IMR-90 (cell line): ENCODE measurements at places on chromosomes 5 and 9. TPM values are rescaled to one million over a fixed set of nuclear protein-coding genes. Genes with fewer than 3 reads are reported as not detected.

The TYRP1 gene
- total RNA-seq = 0.83 and 0.90 TPM in 2 replicates

The CER1 gene
- total RNA-seq = not detected in 2 replicates

The CDH18 gene
- 0.83 and 1.1 TPM in 2 replicates for total RNA-seq

The PCDHA1 gene
- under 0.01 TPM in 1 of 2 replicates, not detected in the other for total RNA-seq

The EIF4E1B gene
- total RNA-seq = not detected in 2 replicates

The PLAC8L1 gene
- not detected in 2 replicates for total RNA-seq

The NIM1K gene
- total RNA-seq = 0.54 and 0.56 TPM in 2 replicates

The HARS2 gene
- 30.1 and 36.9 TPM in 2 replicates for total RNA-seq

The F2RL1 gene
- total RNA-seq = 9.4 and 12.4 TPM in 2 replicates

The BASP1 gene
- 39.6 and 70.5 TPM in 2 replicates for total RNA-seq

The TMEFF1 gene
- 0.90 and 1.9 TPM in 2 replicates for total RNA-seq

The PCDHA8 gene
- total RNA-seq = under 0.01 TPM in 1 of 2 replicates, not detected in the other

The AGXT2 gene
- total RNA-seq = not detected in 2 replicates

The DMRTA1 gene
- under 0.01 TPM in 2 replicates for total RNA-seq

The SLC34A1 gene
- not detected in 2 replicates for total RNA-seq

The COMMD10 gene
- total RNA-seq = 20.4 and 35.8 TPM in 2 replicates

The PTPN3 gene
- 0.72 and 0.83 TPM in 2 replicates for total RNA-seq

The CAMK4 gene
- total RNA-seq = 4.8 and 6.7 TPM in 2 replicates

The ARSI gene
- 15.0 and 15.2 TPM in 2 replicates for total RNA-seq

The SPARC gene
- total RNA-seq = 1,186 and 1,450 TPM in 2 replicates

The TXNDC8 gene
- not detected in 2 replicates for total RNA-seq

The KLHL3 gene
- total RNA-seq = 4.1 and 4.7 TPM in 2 replicates

The INSL6 gene
- total RNA-seq = not detected in 2 replicates

The DOLK gene
- total RNA-seq = 26.4 and 30.8 TPM in 2 replicates

The FOXD4L3 gene
- under 0.01 TPM in 1 of 2 replicates, not detected in the other for total RNA-seq

The PCDHGA8 gene
- total RNA-seq = 2.0 and 2.2 TPM in 2 replicates

The NR2F1-AS1 gene
- total RNA-seq = 12.5 and 17.8 TPM in 2 replicates

The SH3RF2 gene
- 1.1 and 1.3 TPM in 2 replicates for total RNA-seq

The OR1Q1 gene
- not detected in 2 replicates for total RNA-seq

The CEP78 gene
- 18.3 and 21.4 TPM in 2 replicates for total RNA-seq

The ZBTB26 gene
- total RNA-seq = 5.8 and 6.1 TPM in 2 replicates

The ANKS6 gene
- 8.6 and 9.0 TPM in 2 replicates for total RNA-seq

The PDLIM4 gene
- 61.1 and 97.5 TPM in 2 replicates for total RNA-seq
